ENCODE measurements at places on chromosomes 6 and 20.
A peak's percentile ranks its signal among the peaks of the same experiment; 100 is the strongest.

DNA sequence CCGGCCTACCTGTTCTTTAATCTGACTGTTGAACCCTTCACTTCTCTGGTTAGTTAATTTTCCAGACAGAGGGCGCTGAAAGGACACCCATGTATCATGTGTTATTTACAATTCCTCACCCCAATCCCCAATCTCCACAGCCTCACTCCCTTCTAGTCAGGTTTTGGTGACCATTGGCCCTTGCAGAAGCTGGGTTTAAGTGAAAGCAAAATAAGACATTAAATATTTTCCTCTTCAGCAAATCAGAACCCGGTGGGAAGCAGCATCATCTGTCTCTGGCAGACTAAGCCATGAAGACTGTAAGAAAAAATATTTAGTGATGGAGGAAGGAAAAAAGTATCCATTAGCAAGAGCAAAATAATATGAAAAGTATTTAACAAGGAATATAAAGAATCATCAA is 9.4 kb upstream of the HLA-DQA1 start:
- DNase-seq = peak; percentile 62

DNA sequence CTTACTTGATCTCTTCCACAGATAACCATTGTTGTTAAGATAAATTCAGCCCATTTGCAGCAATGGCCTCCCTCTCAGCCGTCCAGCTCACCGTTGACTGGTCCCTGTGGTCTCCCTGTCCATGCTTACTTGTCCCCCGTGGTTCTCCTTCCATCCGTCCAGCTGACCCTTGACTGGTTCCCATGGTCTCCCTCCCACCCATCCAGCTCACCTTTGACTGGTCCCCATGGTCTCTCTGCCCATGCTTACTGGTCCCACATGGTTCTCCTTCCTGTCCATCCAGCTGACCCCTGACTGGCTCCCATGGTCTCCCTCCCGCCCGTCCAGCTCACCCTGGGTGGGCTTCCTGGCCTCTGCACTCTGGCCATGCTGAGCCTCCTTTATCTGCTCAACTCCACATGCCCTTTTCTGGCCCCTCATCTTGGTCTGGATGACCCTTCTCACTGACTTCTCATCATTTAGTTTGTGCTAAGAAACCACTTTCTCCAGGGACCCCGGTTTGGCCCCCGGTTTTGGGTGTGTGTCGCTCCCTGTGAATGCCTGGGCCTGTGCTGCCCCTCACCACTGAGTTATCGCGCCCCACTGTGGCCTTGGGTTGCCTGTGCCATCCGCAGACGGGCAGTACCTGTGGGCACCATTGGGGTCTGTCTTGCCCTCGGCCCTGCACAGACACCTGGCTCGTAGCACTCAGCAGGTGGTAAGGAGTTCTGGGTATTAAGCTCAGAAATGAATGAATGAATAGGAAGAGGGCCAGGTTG is 146.4 kb downstream of the ERMARD start:
- peak; percentile 25 for DNase-seq

DNA sequence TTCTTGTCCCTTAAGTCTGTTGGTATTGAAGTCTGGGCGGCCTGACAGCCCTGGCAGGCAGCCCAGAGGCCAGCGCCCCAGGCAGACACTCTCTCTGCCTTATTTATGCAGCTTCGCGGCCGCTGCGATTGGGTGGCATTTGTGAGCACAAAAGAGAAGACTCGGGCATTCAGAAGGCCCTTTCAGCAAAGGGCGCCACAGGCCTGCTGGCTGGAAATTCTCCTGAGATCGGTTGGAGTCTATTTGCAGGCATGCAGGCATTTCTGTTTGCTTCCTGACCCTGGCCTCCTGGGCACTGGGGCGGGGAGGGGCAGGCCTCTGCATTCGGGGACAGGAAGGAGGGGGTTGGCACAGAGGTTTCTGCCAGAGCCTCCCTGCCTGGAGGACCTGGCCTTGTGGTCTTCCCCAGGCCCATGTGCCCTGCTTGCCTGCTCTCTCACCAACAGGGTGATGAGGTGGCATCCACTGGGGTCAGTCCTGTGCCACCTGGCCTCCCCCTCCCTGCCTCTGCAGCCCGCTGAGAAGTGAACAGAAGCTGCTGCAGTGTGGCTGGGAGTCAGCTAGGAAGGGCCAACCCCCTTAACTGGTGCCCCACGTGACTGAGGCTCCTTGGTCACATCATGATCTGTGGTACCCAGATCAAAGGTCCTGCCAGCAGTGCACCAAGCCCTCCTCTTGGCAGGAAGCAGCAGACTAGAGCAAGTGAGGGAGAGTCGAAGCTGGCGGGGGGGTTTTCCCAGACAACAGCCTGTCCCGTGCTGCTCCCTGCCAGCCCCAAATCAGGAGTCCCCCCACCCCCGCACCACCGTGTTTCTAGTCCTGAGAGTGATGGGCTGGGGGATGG is 16.6 kb upstream of the CCDC167 start:
- peak; percentile 76 for DNase-seq

DNA sequence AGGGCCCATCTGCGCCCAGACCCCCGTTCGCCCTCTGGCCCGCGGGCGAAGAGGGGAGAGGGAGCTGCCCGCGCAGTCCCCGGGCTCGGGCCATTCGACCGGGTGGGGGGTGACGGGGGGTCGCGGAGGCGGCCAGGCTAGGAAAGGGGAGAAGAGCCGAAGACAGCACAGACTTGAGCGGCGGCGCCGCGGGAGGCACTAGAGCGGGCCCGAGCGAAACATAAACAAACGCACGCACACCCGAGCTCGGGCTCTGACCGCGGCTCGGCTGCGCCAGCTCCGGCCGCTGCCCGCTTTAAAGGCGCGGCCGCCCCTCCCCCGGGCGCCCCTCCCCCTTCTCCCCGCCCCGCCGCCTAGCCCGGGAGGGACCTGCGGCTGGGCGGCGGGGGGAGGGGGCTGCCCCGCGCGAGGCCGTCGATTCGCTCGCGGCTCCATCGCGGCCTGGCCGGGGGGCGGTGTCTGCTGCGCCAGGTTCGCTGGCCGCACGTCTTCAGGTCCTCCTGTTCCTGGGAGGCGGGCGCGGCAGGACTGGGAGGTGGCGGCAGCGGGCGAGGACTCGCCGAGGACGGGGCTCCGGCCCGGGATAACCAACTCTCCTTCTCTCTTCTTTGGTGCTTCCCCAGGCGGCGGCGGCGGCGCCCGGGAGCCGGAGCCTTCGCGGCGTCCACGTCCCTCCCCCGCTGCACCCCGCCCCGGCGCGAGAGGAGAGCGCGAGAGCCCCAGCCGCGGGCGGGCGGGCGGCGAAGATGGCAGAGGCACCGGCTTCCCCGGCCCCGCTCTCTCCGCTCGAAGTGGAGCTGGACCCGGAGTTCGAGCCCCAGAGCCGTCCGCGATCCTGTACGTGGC is at the start of gene FOXO3:
TSS of gene FOXO3 (plus strand) at position 455 of the 846 bp plus-strand sequence. CDS start at position 747, 292 bp downstream.
- peak; percentile 96 for DNase-seq

DNA sequence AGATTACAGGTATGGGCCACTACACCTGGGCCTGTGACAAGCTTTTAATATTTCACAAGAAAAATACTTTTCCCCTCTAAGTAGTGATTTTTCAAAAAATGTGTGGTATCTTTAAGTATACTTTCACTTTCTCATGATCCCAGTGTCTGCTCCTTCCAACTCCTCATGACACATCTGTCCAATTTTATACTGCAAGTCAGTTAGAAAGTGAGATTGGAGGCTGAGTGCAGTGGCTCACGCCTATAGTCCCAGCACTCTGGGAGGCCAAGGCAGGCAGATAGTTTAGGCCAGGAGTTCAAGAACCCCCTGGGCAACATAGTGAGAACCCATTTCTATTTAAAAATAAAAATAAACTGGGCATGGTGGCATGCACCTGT is 20.2 kb downstream of the PIM1 start:
- peak; percentile 17 for DNase-seq
